Stromal cell of bone marrow (primary cell): ENCODE measurements at places on chromosomes 2 and 18.
A peak's percentile ranks its signal among the peaks of the same experiment; 100 is the strongest.

GRCh38 chr2:120854014-120854620 is 118.4 kb downstream of the GLI2 start:
- no peak for DNase-seq

DNA sequence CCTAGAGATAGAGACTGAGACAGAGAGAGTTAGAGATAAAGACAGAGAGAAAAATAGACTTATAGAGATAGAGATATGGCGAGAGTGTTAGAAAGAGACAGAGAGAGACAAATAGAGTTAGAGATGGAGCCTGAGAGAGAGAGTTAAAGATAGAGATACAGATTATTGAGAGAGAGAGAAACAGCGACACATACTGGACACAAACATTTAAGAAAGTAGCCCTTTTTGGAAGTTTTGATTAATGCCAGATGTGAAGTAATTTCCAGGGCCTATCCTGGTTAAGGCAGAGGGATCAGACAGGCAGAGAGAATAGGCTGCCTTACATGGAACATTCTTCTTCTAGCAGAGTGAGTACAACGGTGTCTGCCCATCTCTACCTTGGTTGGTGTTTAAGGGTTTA is 311.6 kb upstream of the CDH7 start:
- DNase-seq = no peak

- DNase-seq = peak; percentile 38
These were observed 30.9 kb downstream of the LONRF2 start for GRCh38 chr2:100291152-100291970.

GRCh38 chr2:96679848-96680247 is 37.3 kb downstream of the FER1L5 start:
- no peak for DNase-seq
